NCI-H1048 (cell line): ENCODE measurements at places on chromosomes 5 and 9.

GRCh38 chr9:38066914-38067858 lies 1.8 kb downstream of the SHB start:
- no peak for DNase-seq

GRCh38 chr5:52339285-52339684 lies 448.4 kb upstream of the ITGA1 start:
- DNase-seq, result no peak

- DNase-seq, result no peak
These were observed 457.3 kb downstream of the DMAC1 start for GRCh38 chr9:7342229-7342628.

- no peak for DNase-seq
These were observed 121.7 kb downstream of the KCNIP1 start for GRCh38 chr5:170625221-170626165.
